ENCODE measurements at places on chromosomes 7 and 10.
A peak's percentile ranks its signal among the peaks of the same experiment; 100 is the strongest.

- DNase-seq: no peak
These were observed 216.1 kb upstream of the ZMIZ1 start for GRCh38 chr10:78852466-78853240.

- no peak for DNase-seq
These were observed 88.6 kb downstream of the SPAG6 start for GRCh38 chr10:22433875-22434274.

DNA sequence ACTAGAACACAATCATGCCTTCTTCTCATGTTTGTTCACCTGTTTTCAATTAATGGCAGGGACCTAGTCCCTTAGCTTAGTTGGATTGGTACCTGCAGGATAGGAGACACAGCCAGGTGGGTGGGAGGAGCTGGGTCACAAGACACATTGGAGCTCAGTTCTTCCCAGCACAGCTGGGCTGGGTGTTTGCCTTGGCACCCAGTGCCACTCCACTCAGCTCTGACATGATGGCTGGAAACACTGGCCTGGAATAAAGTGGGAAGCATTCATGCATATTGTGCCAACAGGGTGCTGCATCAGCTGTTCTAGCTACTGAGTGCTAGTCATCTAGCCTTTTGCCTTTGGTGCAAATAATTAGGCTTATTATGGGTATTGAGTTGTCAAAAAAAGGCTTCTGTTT is 226.1 kb downstream of the PTEN start:
- DNase-seq: no peak

DNA sequence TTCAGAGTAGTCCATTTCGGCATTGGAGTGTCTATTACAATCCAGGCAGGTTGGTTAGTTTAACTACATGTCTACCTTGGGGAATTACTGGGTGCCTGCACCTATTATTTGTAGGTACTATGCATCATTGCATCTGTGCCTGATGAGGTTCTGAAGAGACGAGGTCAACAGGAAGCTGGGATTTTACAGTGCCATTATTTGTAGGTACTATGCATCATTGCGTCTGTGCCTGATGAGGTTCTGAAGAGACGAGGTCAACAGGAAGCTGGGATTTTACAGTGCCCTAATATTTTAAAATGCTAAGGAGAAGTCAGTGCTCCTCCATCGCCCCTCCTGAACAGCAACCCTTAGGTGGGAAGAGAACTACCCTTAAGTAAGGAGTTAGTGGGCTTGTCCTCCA is 41.7 kb downstream of the NPY start:
- DNase-seq: no peak

GRCh38 chr10:131198843-131199242 is 112.7 kb downstream of the TCERG1L start:
- DNase-seq: peak; percentile 21

- no peak for DNase-seq
These were observed 200.3 kb upstream of the PCLO start for GRCh38 chr7:83362871-83363550.

DNA sequence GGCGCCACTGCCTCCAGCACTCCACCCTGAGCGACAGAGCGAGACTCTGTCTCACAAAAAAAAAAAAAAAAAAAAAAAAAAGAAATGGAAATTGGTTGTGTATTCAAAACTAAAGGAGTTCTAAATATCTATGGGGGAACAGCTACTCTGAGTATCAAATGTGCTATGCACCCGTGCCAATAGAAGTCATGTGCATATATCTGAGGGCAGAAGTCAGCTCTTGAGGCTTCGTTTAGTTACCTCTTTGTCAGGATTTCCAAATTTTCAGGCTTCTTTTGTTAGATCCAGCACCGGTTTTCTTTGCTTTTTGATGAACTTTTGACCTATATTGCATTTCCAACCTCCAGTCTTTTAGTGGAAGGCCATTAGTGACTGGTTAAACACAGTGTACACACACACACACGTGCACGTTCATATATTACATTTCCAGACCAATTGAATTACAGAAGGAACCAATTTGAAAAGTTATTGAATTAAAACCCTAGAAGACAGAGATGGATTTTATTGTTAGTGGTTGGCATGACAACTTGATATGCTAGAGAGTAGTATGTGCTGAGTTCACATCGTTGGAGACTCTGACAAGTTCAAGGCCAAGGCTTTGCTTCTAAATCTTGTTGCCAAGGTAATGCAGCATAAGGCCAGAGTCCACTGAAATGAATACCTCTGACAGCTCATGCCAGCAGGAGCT is 33.1 kb upstream of the ADD3 start:
- no peak for DNase-seq

DNA sequence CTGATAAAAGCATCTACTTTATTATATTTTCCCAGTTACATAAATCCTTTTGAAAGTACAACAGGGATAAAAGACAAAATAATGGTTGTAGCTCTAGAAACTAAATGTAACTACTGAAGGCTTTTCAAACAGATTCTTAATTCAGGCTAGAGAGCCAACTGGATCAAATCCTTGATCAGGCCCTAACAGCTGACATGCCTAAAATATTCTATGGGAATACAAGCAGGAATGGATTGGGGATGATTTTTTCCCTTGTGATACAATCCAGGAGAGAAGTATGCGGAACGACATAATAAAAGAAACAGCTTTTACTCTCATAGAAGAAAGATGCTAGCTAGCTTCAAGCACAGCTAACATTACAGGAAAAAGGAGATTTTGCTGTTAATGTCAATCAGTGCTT is 49.0 kb downstream of the NT5C2 start:
- DNase-seq: no peak

DNA sequence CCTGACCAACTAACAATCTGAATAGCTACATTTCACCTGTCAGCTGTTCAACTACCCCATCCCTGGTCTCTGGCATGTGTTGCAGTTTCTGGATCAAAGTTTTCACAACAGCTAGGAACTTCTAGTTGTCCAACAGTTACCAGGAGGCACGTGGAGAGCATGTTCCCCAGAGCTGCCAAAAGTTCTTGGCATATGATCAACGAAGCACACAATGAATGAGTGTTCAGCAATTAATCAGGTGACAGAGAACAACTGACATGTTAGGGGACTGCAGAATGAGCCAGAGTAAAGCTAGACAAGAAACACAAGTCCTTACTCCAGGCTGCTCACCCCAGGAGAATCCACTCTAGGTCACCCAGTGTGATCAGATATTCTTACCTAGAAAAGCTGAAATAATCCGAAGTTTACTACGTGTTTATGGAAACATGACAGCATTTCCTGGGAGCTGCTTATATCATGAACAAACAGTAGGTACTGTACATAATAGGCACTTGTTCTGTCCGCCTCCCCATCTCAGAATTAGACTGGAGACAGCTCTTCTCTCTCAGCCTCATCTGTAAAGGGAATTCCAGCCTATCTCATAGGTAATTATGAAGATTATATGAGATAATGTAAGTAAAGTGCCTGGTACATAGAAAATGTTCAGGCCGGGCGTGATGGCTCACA is 50.6 kb downstream of the ZNF438 start:
- DNase-seq: no peak

DNA sequence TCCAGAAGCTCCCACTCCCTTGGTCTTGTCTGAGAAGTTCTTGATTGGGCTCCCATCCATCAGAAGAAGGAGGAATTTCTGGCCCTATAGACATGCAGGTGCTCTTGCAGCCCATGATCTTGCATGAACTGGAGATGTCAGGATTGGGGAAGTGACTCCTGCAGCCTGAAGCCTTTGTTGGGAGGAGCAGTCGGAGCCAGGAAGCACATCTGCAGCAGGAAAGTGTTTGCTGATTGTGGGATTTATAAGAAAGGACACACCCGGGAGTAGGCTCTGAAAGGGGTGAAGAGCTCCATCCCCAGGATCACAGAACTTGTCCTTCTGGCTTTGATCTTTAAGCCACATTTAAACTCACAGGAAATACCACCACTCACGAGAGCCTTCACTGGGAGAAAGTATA is 185.2 kb downstream of the DYNC1I1 start:
- DNase-seq: no peak

DNA sequence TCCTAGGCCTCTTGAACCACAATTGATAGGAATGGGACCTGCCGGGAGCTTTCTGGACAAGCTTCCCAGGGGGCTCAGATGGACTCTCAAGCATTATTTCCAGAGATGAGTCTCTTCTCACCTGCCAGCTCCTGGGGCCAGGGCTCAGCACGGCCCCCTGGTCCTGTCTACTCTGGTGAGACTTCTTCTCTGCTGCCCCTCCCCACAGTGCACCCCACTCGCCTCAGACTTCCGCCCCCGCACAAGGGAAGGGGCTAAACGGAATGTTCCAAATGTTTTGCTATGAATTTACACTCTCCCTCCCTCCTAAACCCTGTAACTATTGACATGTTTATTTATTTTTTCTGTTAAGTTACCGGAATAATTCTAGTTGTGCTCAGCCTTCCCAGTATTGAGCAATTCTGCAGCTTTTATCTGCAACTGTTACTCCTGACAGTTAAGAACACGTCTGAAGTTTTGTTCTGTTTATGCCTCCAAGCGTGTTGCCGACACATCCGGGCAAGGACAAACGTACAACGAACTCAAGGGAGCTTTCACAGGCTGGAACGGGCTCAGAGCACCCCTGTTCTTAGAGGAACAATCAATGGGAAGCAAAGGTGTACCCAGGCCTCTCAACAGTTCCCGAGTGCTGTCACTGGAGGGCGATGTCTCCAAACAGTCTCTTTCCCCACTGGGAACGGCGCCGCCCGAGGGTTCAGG is 55.2 kb downstream of the FHIP2A start:
- peak; percentile 77 for DNase-seq

DNA sequence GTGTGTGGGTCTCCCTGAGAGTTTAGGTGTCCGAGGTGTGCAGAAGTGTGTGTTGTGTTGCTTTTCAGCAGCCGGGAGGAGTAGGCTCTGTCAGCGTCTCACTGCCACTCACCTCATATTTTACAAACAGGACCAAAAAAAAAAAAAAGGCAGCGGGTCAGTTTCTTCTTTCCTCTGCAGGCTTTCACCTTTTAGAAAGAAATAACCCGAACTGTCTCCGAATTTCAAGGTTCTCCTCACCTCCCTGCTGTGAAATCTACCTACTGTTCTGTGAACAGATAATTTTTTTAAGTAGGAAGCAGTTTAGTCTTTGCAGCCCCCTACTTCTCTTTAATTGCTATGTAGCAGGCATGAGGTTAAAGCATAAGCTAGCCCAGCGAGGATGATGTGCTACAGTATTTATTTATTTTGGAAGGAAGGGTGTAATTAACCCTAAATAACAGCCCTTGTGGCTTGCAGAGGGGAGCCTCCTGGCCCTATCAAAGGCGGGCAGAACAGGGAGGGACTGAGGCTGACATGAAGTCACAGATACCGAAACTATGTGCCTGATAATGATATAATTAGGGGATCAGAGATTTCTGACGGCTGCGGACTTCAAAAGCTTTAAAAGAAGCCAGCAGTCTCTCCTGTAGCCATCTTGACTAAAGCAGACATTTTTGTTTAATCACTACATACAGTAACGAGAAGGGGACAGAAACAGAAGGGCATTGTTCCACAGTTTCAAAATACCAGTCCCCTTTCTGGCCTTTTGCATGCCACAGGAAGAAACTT is 1.6 kb downstream of the BAMBI start:
- DNase-seq: no peak

DNA sequence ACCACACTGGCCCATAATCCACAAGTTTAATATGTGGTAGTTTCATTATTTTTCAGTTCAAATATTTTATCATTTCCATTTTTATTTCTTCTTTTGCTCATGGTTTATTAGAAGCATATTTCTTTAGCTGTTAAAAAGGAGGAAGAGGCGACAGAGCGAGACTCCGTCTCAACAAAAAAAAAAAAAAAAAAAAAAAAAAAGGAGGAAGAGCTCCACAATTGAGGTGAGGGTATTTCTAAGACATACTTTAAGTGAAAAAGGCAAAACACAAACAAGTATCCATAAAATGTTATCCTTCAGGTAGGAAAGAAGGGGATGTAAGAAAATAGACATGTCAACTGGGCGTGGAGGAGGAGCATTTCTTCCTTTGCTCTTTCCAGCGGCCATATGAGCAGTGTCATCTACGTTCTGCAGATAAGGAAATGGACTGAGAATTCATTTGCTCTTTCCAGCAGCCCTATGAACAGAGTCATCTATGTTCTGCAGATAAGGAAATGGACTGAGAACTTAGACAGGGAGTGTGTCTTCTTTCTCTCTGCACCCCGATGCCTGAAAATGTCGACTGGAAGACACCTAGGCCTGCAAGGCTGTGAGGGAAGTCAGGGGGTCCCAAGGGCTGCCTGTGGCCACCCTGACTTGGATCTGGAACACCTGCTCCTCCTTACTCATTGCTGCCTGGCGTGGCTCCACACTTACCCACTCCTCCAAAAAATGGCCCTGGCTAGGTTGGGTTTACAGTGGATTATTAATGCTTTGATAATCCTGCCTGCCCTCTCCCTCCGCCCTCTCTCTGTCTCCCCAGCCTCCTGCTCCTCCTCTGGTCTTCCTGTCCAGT is 18.9 kb upstream of the RAMP3 start:
- DNase-seq: no peak

GRCh38 chr10:109887776-109888175 is 35.5 kb downstream of the XPNPEP1 start:
- no peak for DNase-seq

DNA sequence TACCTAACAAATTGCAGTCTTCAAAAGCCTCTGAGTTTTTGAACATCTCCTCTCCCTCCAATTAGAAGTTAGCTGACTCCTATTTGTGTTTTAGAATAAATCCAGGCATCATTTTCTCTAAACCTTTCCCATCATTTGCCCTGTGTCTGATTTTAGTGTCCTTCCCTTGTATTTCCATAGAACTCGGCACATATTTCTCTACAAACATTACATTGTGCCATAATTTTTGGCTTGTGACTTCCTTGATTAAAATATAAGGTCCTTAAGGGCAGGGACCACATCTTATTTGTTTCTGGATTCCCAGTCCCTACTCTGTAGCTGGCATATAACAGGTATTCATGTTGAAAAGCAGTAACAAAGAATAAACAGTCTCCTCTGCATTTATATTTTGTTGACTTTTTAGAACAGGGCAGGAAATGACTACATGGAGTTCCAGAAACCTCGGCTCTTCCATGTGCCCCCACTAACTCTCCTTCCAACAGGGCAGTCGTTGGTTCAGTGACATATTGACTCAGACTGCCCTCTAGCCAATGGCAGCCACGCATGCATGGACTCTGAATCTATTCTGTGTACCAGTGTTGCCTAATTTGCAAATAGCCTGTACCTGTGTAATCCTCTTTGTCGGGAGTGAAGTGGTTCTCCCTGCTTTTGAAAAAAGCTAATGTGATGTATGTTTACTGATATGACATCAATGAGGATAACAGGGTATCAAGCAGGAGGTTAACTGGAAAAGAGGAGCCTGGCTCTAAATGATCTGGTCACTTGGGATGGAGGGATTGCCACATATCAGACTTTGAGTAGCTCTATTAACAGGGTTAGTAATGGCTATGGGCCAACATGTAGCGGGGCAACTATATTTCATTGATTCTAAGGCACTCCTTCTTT is 19.8 kb upstream of the CPN1 start:
- DNase-seq: no peak

DNA sequence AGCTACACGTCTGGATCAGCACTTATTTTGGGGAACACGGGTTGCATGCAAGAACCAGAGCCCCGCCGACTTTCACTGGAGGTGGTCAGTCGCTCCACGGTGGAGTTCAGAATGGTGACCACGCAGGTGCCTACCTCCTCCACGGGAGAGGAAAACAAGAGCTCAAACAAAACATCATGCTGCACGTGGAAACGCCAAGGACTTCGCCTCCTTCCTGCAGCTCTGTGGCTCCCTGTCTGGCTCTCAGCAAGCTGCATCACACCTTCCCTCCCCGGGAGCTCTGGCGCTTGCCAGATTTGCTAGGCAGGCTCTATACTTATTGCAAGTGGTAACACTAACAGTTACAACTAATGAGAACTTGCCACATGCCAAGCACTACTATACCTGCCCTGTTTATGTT is 26.0 kb downstream of the GSDME start:
- DNase-seq: no peak

GRCh38 chr7:50304911-50305582 is 531 bp downstream of the IKZF1 start:
- DNase-seq: no peak

Measured in RWPE2 (cell line).